Upper lobe of left lung (tissue), 6 donors: ENCODE measurements at places on chromosomes 4 and X.

GRCh38 chr4:152479428-152480026 is 56.4 kb downstream of the FBXW7 start:
- H3K4me1 ChIP-seq, result peaks cover 18% of the 10 kb centered on the region
- no peak overlapping the region for H3K27ac ChIP-seq
- DNase-seq, result no peak
- H3K4me3 ChIP-seq, result no peak overlapping the region
- H3K36me3 ChIP-seq, result no peaks in the 10 kb centered on the region
- no peaks in the 10 kb centered on the region for H3K27me3 ChIP-seq

- no peaks in the 10 kb centered on the region for H3K4me1 ChIP-seq
- H3K27ac ChIP-seq, result no peak overlapping the region
- no peak for DNase-seq
- H3K36me3 ChIP-seq, result no peaks in the 10 kb centered on the region
- H3K27me3 ChIP-seq, result no peaks in the 10 kb centered on the region
- H3K4me3 ChIP-seq, result no peak overlapping the region
Observed at GRCh38 chr4:71009890-71010588, 16.6 kb downstream of the DCK start.

- H3K27ac ChIP-seq, result no peak overlapping the region
- no peak for DNase-seq
- H3K36me3 ChIP-seq, result no peaks in the 10 kb centered on the region
- no peaks in the 10 kb centered on the region for H3K4me1 ChIP-seq
Observed at GRCh38 chrX:9132036-9132638, 98.2 kb upstream of the FAM9B start.

- DNase-seq, result no peak
- H3K4me3 ChIP-seq, result no peak overlapping the region
- H3K27ac ChIP-seq, result no peak overlapping the region
- H3K27me3 ChIP-seq, result no peaks in the 10 kb centered on the region
Observed at GRCh38 chr4:88999392-88999930, 57.5 kb downstream of the FAM13A start.
